Aorta (tissue), 5 donors: ENCODE measurements at places on chromosomes 13 and 19. TPM values are rescaled to one million over a fixed set of nuclear protein-coding genes. Genes with fewer than 3 reads are reported as not detected.

The KLK12 gene
- total RNA-seq, result not detected

The LGALS7 gene
- total RNA-seq, result not detected

The CRX gene
- not detected for total RNA-seq

The CEACAM16 gene
- total RNA-seq, result not detected

The POLR1G gene
- total RNA-seq, result 3.5 TPM

The PCDH9 gene
- 6.3 TPM for total RNA-seq

The IGFL3 gene
- total RNA-seq, result not detected

The ZNF302 gene
- total RNA-seq, result 20.5 TPM
